ENCODE measurements at places on chromosomes 11 and 22.
A peak's percentile ranks its signal among the peaks of the same experiment; 100 is the strongest.

DNA sequence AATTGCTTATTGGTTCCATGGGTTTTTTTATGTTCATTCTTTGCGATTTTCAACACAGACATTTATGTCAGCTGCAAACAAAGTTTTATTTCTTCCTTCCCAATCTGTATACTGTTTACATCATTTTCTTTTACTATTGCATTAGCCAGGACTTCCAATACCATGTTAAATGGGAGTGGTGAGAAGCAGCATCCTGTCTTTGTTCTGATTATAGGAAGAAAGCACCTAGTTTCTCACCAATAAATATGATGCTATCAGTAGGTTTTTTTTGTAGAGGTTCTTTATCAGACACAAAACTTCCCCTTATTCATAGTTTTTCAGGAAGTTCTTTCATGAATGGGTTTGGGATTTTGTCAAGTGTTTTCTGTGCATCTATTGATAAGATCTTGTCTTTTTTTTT is 28.0 kb upstream of the OR8B8 start:
- no peak for DNase-seq

DNA sequence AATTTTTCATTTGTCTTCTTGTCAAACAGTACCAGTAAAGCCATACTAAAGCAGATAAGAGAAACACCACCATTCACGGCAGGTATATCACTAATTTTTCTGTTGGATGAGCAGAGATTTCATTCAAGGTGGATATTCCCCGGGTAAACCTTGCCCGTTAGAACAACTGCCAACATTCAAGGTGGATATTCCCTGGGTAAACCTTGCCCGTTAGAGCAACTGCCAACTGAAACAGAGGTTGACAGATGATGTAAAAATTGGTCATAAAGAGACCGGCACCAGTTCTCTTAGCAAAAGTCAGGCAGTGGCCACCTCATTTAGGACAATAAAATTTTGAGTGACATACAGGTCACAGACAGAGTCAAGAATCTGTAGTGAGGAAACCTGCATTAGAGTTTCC is 423.4 kb upstream of the SYN3 start:
- DNase-seq = no peak

DNA sequence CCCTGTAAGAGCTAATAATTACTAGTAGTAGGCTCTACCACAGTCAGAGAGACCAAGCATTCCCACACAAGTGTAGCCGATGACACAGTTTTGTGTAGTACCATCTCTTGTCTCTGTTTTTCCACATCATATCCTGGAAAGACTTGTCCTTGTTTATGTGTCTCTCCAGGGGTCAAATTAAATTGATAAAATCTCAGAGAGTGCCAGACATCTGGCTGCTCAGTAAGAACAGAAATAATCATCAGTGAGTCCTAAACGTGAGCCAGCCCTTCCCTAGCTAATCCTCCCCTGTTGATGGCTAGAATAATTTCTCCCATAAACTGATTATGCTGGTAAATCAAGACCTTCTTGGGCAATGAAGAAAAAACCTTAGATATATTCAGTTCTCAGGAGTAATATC is 111.4 kb upstream of the GRAMD1B start:
- DNase-seq = no peak

GRCh38 chr22:41603873-41604332 is 14.3 kb upstream of the PMM1 start:
- no peak for DNase-seq

GRCh38 chr22:38727123-38727522 is 21.4 kb downstream of the GTPBP1 start:
- DNase-seq = no peak

GRCh38 chr11:125376117-125376516 is 119.9 kb downstream of the FEZ1 start:
- DNase-seq = peak; percentile 44

DNA sequence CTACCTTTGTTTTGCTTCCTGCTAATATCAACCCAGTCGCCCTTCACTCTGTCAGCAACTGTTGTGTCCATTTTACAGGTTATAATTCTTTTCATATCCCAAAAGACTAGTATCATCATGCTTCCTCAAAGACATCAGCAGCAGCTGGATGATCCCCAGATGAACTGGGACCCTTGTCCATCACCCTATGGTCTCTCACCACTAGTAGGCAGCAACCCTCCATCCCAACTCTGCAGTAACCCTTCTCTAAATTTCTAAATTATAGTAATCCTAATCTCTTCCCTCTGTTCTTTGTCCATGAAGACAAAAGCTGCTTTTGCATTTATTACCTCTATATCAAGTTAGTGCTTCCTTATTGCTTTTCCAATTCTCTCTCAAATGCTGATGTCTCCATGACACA is 1025.8 kb downstream of the FAM181B start:
- DNase-seq = no peak

All from fibroblast of the aortic adventitia (primary cell).